ENCODE measurements at places on chromosomes 16 and 17.

GRCh38 chr16:81544261-81544660 lies 99.7 kb downstream of the CMIP start:
- no peak for DNase-seq

- no peak for DNase-seq
Measured at GRCh38 chr17:3732210-3732621, 8.5 kb downstream of the HASPIN start.

GRCh38 chr17:40461732-40462342 lies 18.6 kb downstream of the IGFBP4 start:
- no peak for DNase-seq

DNA sequence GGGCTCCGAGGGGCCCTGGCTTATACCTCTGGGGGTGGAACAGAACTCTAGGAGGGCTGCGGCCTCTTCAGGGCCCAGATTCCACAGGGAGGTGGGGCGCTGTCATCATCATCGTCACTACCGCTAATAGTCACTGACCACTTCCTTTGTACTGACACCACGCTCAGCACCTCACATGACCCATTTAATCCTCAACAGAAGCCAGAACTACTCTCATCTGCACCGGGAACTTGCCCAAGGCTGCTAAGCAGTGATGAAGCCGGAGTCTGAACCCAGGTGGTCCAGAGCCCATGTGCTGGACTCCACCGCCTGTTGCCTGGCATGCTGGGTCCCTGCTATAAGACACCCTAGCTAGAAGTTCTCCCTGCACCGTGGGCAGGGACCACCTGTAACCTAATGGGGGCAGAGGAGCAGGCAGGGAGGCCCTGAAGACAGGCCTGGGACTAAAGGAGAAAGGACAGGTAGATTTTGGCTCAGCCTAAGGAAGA lies 12.0 kb downstream of the UNC13D start:
- DNase-seq, result no peak

All from DMS79 (cell line).